ENCODE measurements at places on chromosomes 1 and 21. TPM values are rescaled to one million over a fixed set of nuclear protein-coding genes. Genes with fewer than 3 reads are reported as not detected.

Gene DCST1
- total RNA-seq, result not detected

Gene OR2M3
- total RNA-seq, result not detected

Gene VSIG8
- not detected for total RNA-seq

Gene GPR52
- total RNA-seq, result 0.99 TPM

Gene MYOG
- not detected for total RNA-seq

Gene PRRX1
- total RNA-seq, result 0.65 TPM

Gene TEX38
- under 0.01 TPM for total RNA-seq

Gene HSD3B2
- total RNA-seq, result not detected

Gene DIPK1A
- total RNA-seq, result 0.20 TPM

Gene MFSD2A
- 0.44 TPM for total RNA-seq

Gene JAM2
- total RNA-seq, result 0.22 TPM

Gene CA6
- not detected for total RNA-seq

Gene ASPM
- total RNA-seq, result 3.0 TPM

Gene LCE1F
- not detected for total RNA-seq
